Lung (tissue), 17 donors: ENCODE measurements at places on chromosomes 1 and 21. TPM values are rescaled to one million over a fixed set of nuclear protein-coding genes. Genes with fewer than 3 reads are reported as not detected.

The TDRD5 gene
- total RNA-seq: 0.37 TPM

The CYP4Z1 gene
- total RNA-seq: 1.3 TPM

The REN gene
- total RNA-seq: 0.23 TPM

The CFHR4 gene
- total RNA-seq: not detected

The OR2T33 gene
- not detected for total RNA-seq

The PADI3 gene
- not detected for total RNA-seq
